Mammary epithelial cell (primary cell): ENCODE measurements at places on chromosomes 3 and 15. TPM values are rescaled to one million over a fixed set of nuclear protein-coding genes. Genes with fewer than 3 reads are reported as not detected.
A peak's percentile ranks its signal among the peaks of the same experiment; 100 is the strongest.

- DNase-seq, result peak; percentile 50
Measured at GRCh38 chr3:100297784-100298183, 36.8 kb upstream of the NIT2 start.

The SLC12A1 gene
- total RNA-seq, result not detected

The DPPA4 gene
- not detected in 2 replicates for total RNA-seq

- no peak for DNase-seq
Measured at GRCh38 chr3:169542331-169542751, 121.2 kb downstream of the MECOM start.

DNA sequence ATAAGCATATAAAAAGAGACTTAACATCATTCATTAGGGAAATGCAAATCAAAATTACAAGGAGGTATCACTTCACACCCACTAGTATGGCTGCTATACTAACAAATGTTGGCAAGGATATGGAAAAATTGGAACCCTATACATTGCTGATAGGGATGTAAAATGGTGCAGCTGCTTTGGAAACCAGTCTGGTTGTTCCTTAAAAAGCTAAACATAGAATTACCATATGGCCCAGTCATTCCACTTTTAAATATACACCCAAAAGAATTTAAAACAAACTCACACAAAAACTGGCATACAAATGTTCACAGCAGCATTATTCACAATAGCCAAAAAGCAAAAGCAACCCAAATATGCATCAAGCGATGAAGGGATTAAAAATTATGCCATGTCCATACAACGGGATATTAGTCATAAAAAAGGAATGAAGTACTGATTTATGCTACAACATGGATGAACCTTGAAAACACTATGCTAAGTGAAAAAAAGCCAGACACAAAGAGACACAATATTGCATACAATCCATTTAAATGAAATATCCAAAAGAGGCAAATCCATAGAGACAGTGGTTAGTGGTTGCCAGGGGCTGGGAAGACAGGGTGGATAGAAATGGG is 118.3 kb downstream of the OSBPL10 start:
- no peak for DNase-seq

DNA sequence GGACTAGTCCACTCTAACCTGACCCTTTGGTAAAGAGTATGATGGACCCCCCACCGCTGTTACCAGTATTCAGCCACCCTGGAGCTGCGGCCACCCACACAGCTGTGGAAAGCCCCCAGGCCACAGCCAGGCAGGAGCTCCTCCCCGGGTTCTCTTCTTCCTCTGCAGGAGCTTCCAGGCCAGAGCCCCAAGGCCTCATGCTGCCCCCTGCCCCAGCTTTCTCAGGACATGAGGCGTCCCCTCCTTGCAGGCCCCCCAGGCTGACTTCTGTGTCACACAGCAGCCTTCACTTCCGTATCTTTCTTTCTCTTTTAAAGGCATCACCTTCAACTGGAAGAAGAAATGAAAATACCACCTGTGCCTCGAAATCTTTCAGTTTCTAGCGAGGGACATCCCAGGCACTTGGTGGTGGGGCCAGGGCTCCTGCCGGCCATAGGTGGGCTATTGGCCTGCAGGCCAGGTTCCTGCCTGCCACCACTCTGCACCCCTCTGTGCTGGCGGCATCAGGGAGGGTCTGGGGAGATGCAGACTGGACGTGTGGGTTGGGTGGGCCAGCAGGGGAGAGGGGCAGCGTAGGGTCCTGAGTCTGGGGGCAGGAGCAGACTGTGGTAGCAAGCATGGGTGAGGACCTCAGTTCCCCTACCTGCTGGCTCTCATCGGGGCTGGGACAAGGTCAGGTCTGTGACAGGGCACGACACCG is 19.9 kb downstream of the KLF13 start:
- no peak for DNase-seq

DNA sequence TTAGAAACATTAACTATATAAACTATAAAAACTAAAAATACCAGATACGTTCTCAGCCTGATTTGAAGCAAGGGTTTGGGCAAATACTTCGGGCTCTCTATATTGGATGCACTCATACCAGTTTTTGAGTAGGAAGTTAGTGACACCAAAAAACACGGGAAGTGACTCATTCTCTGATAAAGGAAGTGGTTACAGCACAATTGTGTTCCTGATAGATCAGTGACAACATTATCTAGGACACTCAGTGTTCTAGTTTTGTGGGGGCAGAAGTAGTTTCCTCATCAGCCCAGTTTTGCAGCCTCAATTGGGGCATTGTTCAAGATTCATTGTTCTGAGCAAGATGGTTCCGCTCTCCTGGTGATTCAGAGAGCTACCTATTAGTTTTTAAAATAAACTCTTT is 469.6 kb upstream of the DPPA4 start:
- peak; percentile 78 for DNase-seq

DNA sequence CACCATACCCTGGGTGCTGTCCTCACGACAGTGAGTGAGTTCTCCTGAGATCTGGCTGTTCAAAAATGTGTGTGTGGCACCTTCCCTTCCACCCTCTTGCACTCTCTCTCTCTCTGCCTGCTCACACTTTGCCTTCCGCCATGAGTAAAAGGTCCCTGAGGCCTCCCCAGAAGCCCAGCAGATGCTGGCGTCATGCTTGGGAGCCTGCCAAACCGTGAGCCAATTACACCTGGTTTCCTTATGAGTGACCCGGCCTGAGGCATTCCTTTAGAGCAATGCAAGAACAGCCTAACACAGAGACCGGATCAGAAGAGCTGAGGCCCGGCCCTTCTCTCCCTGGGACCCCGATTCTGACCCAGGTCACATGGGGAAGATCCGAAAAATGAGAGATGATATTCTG is 15.4 kb downstream of the TMEM44 start:
- peak; percentile 34 for DNase-seq

- no peak for DNase-seq
Measured at GRCh38 chr3:86282106-86282787, 708.7 kb downstream of the VGLL3 start.

- DNase-seq, result peak; percentile 49
Measured at GRCh38 chr3:139491027-139491700, 14.8 kb upstream of the RBP2 start.

DNA sequence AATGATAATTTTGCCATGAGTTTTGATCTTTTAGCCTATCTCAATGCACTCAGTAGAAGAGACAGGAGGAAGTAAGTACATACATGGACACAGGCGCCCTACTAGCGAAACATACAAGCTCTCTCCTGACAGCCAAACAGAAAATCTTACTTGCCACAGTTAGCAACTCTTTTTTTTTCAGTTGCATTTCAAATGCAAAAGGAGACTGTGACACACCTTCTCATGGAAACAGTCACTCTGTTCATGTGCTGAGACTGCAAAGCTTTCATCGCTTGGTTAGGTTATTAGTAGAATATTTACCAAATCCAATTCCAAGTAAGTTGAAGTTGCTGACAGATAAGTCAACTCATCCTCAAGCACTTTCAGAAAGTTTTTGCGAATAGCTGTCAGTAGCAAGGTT is 223.3 kb downstream of the FOXP1 start:
- DNase-seq, result no peak

GRCh38 chr3:123084192-123084591 is 17.4 kb downstream of the PDIA5 start:
- no peak for DNase-seq

- no peak for DNase-seq
Measured at GRCh38 chr3:98540346-98540745, 8.6 kb downstream of the GPR15 start.

DNA sequence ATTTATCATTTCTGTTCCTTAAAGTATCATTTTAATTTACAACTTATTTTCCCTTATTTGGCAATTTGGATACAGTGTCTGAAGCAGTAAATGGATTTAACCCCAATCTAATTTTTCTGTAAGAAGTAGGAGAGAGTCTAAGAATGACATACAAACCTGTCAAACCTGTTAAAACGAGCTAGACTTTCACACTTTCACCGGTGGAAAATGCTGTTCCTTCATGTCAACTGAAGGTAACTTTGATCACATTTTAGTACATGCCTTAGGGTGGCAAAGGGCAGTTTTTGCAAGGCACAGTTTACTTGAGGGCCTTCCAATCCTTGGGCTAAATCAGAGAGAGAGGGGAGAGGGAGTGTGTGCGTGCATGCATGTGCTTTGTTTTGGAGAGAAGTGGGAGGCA is 221.4 kb downstream of the THSD4 start:
- DNase-seq, result peak; percentile 16

- DNase-seq, result peak; percentile 70
Measured at GRCh38 chr15:78951841-78952238, 7.0 kb upstream of the CTSH start.

DNA sequence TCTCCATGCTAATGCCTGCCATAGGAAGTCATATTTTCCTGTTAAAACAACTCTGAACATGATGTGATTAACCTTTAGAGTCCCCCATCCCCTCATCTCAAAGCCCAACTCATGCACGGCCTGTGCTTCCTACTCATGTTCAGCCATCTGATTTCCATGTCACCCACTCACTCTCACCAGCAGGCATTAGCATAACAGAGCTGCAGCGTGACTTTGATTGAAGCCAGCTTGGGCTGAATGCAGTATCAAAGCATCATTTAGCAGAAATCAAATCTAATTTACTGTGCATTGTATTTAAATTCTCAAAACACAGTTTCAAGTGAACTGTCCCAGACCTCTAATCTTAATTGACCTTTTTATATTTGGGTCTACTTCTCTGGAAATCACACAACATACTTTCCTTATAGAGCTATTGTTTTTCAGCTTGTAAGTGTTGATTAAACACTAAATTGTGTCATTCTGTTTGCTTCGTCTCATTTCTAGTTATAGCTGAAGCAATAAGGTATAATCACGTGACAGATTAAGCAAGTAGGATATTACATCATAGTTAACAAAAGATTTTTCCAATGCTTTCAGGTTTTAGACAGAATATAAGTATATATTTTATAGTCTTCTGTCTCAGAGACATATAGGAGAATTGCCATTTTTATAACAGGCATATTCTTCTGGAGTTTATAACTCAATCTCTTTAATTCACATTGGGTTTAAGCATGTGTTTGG is 501.5 kb downstream of the ROBO2 start:
- no peak for DNase-seq

DNA sequence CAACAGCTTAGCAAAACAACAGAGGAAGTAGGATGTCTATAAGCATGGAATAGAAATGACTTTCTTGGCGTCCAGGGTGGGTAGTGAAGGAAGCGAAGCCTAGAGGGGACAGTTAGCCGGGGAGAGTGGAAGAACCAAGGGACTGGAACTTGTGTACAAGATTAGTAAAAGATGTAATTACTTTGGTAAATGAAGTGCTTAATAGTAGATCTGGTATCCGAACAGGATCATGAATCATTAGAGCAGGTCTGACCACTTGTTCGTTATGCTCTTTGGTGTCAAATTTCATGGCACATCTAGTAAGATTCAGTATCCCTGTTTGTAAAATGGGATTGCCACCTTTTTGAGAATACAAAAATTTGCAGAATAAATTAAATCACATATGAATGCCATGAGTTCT is 112.5 kb upstream of the MLF1 start:
- peak; percentile 57 for DNase-seq

The REC114 gene
- total RNA-seq, result not detected

GRCh38 chr3:141840737-141841544 is 35.5 kb upstream of the ATP1B3 start:
- DNase-seq, result peak; percentile 91

The TJP1 gene
- total RNA-seq, result 109 and 168 TPM in 2 replicates

The CATSPER2 gene
- total RNA-seq, result 5.9 and 9.7 TPM in 2 replicates

GRCh38 chr15:88727439-88727838 is 75.8 kb upstream of the ACAN start:
- peak; percentile 20 for DNase-seq

DNA sequence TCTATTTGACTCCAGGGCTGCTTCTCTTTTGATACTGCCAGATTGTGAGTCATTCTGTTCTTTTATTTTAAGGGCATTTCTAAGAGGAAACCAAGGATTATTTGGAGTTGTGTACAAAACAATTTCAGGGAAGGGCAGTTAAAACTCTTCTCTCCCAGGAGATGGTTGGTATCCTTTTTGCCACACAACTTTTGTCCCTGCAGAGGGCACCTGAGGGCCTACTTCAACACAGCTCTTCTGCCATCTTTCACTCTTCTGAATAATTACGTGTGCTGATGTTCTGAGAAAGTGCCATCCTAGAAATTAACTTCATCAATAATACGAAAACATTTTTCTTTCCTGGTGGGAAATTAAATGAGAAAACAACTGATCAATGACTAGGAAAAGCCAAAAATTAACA is 75.7 kb upstream of the GADL1 start:
- DNase-seq, result peak; percentile 20

- DNase-seq, result no peak
Measured at GRCh38 chr3:174358252-174358651, 500.9 kb upstream of the NAALADL2 start.

The TEX55 gene
- total RNA-seq, result not detected

DNA sequence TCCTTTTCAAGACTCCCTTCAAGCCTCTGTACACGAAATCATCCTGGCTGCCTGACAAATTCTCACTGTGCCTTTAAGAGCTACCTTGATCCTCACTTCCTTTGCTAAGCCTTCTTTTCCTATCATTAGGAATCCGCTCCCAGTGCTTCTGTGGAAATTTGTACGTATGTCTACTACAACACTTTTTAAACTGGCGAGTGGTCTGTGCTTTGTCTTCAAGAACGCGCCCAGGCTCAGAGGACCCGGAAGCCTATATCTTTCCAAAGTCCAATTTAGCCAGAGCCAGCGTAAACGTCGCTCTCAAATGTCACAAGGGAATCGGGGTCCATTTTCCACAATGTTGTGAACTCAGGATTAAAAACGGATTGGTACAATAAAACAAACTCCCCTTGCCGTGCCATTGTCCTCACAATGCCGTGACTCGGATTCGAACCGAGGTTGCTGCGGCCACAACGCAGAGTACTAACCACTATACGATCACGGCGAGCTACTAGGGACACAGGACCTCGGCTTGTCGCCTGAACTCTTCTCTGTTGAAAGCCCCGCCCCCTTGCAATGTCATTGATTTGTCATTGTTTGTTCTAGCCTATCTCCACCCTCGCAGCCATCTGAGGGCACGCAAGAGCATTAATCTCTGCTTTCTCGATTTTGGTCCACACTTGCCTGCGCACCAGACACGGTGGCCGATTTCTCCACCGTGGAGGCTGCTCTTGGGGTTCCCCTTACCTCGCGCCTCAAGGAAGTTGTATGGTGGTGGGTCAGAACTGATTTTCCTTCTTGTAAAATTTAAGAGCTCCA is 12.4 kb upstream of the SHF start:
- DNase-seq, result peak; percentile 92

DNA sequence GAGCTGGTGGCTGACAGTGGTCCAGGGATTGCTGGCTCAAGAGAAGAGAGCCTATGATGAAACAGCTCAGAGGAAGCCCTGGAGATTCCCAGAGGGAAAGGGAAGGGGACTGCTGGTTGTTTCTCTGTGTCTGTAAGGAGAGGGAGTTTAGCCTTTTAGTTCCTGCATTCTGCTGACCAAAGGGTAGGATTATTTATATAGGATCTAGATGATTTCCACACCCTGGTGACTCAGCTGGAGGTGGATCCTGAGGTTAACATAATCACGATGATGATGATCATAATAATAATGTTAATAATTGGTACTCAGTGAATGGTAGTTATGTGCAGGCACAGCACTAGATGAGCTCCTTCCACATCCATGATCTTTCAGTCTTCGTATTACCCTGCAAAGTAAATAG is 144.9 kb downstream of the EPHB1 start:
- DNase-seq, result no peak

The LRRIQ4 gene
- total RNA-seq, result not detected in 2 replicates

The KNSTRN gene
- 19.3 TPM for total RNA-seq

GRCh38 chr15:70053716-70054229 is 43.9 kb downstream of the TLE3 start:
- no peak for DNase-seq

- DNase-seq, result peak; percentile 84
Measured at GRCh38 chr15:85282504-85283115, 97.8 kb upstream of the AKAP13 start.

The PP2D1 gene
- total RNA-seq, result not detected
